ENCODE measurements at places on chromosomes 3 and 15.

DNA sequence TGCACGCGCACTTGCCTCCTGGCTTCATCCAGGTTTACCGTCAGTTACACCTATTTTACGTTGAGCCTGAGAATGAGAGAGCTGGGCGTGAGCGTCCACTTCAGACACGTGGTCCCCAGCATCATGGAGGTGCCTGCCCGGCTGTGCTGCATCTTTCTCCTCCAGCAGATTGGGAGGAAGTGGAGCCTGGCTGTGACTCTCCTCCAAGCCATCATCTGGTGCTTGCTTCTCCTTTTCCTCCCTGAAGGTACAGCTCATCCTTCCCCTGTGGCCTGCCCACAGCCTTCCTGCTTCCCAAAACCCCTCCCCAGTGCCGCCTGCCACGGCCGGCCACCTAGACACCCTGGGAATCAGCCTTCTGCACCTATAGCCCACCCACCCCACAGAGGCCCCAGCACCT is 31.6 kb downstream of the SLC22A14 start:
- DNase-seq = no peak

GRCh38 chr3:31614162-31614921 is 81.6 kb downstream of the STT3B start:
- DNase-seq = no peak

DNA sequence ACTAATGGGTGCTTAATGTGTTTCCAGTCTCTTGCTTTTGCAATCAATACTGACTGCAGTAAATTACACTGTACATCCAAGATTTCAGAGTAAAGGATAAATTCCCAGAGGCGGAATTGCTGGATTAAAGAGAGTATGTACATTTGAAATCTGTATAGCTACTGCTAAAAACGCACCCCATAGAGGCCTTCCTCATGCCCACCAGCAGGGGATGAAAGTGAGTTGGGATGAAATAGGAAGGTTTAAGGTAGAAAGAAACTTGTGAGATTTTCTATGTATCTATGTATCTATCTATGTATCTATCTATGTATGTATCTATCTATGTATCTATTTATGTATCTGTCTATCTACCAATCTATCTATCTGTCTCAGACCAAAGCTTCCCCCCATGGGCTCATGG is 28.4 kb downstream of the TMEM44 start:
- DNase-seq = no peak

GRCh38 chr3:188727052-188727451 is 444.7 kb upstream of the TPRG1 start:
- no peak for DNase-seq

- DNase-seq = no peak
These were observed 18.8 kb upstream of the SUSD5 start for GRCh38 chr3:33237439-33237838.

DNA sequence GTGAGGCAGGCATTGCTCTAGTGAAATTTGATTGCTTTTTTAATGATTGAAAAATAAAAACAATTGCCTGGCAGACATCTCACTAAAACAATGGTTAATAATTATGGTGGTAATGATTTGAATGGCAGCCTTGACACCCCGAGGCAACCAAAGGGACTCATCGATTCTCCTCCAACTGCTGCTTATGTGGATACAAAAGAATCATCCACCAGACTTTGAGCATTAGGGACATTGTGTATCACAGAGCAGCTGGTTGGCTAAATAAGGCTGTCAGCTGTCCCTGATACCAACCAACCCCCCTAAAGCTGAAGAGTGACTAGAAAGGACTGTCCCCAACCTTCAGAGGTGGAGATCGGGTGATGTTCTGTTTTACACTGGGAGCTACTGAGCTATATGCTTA is 1.7 kb upstream of the CD47 start:
- no peak for DNase-seq

GRCh38 chr3:150680562-150680961 is 23.2 kb downstream of the ERICH6 start:
- DNase-seq = no peak

DNA sequence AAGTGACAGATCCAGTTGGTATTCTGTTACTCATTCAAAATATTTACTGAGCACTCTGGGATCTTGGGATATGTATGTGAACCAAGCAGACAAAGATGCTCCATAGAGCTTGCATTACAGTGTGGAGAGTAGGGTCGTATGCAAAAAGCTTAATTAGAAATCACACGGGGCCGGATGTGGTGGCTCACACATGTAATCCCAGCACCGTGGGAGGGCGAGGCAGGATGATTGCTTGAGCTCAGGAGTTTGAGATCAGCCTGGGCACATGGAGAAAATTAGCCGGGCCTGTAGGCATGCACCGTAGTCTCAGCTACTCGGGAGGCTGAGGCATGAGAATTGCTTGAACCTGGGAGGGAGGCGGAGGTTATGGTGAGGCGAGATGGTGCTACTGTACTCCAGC is 68.7 kb upstream of the MB21D2 start:
- no peak for DNase-seq

GRCh38 chr15:38768970-38769369 is 204.4 kb upstream of the RASGRP1 start:
- DNase-seq = no peak

- no peak for DNase-seq
These were observed 22.9 kb downstream of the B3GNT5 start for GRCh38 chr3:183275937-183276336.

GRCh38 chr15:99486371-99487336 is 79.1 kb upstream of the MEF2A start:
- DNase-seq = no peak

DNA sequence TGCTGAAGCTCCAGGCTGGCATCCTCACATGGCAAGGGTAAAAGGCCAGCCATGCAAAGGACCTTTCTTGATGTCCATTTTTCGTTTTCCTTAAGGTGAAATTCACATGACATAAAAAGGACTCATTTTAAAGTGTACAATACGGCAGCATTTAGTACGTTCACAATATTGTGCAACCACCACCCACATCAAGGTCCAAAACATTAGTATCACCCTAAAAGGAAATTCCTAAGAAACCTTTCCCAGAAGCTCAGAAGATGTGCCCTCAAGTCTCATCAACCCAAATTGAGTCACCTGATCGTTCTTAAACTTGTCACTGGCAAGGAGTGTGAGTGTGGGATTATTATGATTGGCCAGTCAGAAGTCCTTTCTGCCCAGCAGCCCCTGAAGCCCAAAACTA is 250.1 kb downstream of the TLE3 start:
- no peak for DNase-seq

DNA sequence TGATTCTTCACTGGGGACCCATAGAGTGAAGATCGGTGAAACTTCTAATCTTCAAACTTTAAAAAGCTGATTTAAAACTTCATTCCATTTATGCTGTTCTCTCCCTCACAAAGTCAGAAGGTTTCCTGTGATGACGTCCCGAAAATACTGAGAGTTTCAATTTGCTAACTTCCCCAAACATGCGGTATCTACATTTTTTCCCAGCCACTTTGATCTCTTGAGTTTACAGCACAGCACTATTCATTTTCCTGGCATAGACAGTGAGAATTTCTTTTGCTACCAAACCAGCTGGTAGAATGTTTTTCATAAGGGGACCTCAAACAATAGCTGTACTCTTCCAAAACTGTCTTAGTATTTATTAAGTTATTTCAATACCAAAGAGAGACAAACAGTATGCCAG is 156.8 kb downstream of the LSAMP start:
- DNase-seq = no peak

DNA sequence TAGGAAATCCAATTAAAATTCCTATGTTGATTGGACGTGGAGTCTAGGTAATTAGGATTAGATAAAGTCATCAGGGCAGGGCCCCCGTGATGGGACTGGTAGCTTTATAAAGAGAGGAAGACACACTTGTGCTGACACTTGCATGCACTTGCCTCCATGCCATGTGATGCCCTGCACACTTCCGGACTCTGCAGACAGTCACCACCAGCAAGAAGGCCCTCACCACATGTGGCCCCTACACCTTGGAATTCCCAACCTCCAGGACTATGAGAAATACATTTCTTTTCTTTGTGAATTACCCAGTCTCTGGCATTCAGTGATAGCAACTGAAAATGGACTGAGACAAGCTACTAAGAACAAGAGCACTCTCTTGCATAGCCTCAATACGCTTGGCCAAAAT is 90.6 kb downstream of the CRYGS start:
- DNase-seq = no peak

GRCh38 chr3:121529308-121529707 is 16.5 kb downstream of the POLQ start:
- DNase-seq = no peak

DNA sequence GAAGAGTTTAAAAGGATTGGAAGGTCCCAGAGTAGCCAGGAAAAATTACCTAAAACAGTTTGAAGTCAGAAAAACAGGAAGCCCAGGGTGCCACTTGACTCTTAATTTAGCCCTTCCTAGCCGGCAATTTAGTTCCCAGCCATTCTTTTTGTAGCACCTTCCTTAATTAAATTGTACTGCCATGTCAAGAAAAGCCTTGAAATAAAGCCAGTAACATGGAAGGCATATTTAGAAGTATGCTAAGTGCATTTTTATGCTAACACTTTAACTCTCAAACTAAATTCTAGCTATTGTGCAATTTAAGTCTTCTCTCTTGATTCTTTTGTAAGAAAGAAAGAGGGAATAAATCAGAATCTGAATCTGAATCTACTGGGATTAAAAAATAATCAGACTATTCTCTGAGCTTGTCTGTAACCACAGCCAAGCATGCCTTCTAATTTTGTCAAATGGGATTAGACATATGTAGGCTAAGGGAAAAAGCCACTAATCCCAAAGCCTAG is 43.2 kb downstream of the MAP3K13 start:
- no peak for DNase-seq

DNA sequence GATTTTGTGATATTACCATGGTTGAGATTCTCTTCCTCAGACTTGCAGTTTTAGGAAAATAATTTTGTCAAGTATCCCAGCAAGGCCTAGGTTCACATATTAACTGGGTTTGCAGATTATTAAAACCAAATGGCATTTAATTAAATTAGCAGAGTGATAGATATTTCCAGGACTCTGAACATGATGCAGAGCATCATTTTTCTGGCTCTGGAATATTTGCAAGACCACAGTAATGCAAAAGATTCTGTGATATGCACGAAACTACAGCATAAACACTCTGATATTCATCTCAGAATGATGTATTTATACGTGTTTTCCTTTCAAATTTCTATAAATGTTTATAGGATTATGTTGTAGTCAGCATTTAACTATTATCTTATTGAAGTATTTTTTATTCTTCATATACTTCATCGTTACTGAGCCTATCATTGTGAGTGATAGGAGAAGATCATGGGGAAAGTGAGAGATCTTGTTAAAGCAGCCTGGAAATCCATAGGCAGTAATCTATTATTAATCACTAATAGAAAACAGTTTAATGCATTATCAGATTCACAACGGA is 1245.6 kb downstream of the OTOL1 start:
- DNase-seq = no peak

DNA sequence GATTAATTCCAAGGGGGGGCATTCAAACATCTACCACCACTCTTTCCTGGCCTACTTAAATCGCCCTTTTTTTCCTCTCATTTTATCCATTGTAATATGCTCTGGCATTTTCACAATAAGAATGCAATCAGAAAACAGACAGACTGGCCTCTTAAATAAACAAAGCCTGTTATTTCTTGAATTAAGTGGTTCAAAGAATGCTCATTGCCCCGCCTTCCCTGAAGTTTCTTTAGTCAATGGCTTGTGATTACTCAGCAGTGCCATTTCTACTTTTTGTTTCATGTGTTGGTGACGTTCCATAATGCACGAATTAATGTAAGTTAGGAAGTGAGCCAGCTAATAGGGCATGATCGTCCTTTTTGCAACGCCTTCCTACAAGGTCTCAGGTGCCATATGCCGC is 68.0 kb downstream of the FBN1 start:
- DNase-seq = no peak

GRCh38 chr15:64447536-64448315 is 12.7 kb upstream of the ZNF609 start:
- DNase-seq = no peak

- DNase-seq = no peak
These were observed 114.8 kb upstream of the ATP2B2 start for GRCh38 chr3:10619989-10620832.

DNA sequence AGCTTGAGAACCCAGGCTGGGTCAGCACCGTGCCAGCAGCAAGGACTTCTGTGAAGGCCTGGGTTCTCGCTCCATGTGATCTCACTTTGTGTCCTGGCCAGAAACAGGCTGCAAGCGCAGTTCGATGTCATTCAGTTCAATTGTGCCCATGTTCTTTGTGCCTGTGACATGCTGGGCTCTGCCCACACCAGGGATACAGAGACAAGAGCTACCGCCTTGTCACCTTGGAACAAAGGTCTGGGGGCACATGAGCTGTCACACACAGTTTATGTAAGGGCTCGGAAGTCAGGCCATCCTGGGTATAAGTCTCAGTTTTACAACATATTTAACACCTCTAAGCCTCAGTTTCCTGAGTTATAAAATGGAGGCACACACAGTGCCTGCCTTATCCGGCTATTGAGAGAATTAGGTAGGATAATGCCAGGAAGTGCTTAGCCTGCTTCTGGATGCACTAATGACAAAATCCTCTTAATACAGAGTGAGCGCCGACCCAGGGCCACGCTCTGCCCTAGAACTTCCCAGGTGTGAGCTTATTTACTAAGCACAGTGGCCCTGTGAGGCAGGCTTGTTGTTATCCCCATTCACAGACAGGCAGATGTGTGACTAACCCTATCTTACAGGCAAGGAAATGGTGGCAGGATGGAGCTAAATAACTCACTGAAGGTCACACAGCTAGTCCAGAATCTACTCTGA is 50.4 kb upstream of the LIMD1 start:
- no peak for DNase-seq
